ENCODE measurements at places on chromosomes 3 and 15.

GRCh38 chr3:132880986-132881385 is 157.2 kb upstream of the TMEM108 start:
- DNase-seq = no peak

GRCh38 chr3:99716463-99716995 is 78.1 kb downstream of the COL8A1 start:
- no peak for DNase-seq

- no peak for DNase-seq
Measured at GRCh38 chr3:55543181-55543614, 56.1 kb upstream of the WNT5A start.

GRCh38 chr3:103511891-103512290 is 1077.1 kb downstream of the ZPLD1 start:
- DNase-seq = no peak

- DNase-seq = no peak
Measured at GRCh38 chr3:130682131-130682530, 64.5 kb downstream of the PIK3R4 start.

DNA sequence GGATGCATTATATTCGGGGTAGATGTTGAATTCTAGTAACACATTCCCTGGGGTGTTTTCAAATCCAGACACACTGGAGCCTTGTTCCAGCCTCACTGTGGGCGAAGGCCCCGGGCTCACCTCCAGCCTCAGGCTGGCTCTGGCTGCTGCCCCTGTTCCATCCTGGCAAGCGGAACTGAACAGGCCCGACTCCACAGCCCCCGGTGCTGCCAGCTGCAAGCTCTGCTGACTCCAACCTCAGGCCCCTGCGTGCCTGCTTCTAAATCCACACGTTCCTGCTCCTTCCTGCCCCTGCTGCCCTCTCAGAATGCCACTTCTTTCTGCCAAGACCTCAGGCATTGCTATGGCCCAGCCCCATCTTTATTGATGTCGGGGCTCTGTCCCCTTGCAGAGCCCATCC is 90.6 kb downstream of the LIPC start:
- no peak for DNase-seq

DNA sequence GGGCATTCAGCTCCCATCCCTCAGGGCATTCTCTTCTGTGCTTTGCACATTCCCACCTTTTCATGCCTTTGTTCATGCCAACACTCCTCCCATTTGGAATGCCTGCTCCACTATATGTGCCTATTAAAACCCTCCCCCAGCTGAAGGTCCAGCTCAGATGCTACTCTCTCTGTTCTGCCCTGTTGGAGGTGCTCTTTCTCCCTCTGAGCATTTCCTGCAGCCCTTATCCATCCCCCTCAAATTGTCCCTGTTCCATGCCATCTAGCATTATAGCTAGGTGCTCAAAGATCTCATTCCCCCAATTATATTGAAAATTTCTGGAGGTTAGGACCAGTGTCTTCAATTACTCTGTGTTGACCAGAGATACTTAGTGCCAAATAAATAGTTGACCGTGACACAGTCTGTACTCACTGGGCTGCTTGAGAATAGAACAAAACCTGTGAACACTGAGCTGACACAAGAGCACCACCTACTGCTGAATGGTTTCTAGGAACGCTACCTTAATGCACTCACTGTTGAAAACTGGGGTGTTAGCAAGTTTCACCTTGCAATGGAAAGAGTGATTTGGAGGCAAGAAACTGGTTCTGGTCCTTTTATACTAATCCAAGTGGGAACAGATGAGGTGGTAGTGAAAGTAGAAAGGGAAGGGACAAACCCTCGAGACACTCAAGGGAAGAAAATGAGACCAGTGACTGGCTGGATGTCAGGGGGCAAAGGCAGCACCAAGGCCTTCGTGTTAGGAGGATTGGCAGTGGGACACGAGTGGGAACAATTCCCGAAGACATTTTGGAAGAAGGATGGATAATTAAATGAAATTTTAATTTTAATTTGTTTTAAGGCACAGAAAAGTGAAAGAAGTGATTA is 289.8 kb upstream of the ROPN1 start:
- no peak for DNase-seq

DNA sequence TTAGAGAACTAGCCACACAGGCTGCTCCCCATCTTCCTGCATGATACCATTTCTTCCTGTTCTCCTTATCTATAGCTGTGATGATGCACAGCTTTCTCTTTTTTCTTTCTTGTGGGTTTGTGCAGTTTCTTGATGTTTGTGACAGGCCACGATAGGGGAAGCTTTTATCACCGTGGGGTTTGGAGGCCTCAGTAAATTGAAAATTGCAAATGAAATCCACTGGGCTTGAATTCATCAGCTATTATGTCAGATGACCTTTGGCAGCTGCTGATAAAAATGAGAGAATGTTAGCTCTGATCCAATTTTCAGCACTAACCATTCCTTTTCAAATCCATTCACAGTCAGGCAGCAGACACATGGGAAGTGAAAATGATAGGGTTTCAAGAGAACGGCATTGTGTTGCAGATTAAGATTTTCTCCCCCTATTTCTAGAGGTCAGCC is 176.9 kb upstream of the SOX2 start:
- no peak for DNase-seq

- DNase-seq = no peak
Measured at GRCh38 chr3:40422861-40423260, 34.3 kb upstream of the RPL14 start.

DNA sequence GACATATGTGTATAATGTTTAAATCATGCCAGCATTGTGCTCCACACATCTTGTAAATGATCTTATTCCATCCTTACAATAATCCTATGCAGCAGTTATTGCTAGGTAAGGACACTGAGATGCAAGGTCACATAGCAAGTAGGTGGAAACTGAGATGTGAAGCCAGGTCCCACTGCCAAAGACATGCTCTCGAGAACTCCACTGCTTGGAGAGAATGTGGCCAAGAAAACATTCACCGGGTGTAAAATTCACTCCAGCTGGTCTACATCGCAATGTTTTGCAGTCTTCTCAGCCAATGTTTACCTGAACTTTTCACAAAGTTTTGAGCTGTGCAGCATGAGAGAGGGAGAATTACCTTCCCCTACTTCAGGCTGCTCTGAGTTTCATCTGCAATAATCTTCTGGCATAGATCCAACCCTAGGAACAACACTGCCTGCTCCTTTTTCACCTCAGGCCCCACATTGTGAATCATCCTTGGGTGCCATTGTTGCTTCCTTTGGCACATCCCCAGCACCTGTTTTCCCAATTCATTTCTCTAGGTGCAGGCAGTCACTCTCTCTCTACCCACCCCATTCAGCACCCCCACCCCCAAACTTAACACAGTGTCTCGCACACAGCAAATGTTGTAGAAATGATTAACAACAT is 53.5 kb upstream of the PRTG start:
- no peak for DNase-seq

DNA sequence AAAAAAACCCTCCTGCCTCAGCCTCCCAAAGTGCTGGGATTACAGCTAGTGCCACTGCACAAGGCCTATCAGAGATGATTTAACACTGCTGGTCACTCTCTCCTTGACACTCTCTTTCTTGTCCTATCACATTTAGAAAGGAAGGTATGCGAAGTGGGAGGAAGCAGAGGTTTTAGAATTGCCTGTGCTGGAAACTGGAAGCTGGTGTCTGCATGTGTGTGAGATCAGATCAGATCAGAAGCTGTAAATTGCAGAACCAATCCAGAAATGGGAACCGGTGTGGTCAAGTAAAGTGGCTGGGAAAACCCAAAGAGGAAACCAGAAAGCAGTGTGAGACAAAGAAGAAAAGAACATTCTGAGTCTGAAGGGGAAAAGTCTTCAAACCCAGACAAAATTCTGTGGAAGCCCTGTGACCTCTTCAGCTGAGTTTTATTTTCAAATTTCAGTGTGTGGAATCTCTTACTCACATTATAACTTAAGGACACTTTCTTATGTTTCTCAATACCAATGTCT is 2.8 kb downstream of the EFHB start:
- no peak for DNase-seq

GRCh38 chr3:152964911-152965609 is 130.1 kb downstream of the P2RY1 start:
- DNase-seq = no peak

- DNase-seq = no peak
Measured at GRCh38 chr15:101048176-101048575, 129.0 kb downstream of the LRRK1 start.

All from urinary bladder (tissue), 4 donors.